ENCODE measurements at places on chromosomes 12 and 14. TPM values are rescaled to one million over a fixed set of nuclear protein-coding genes. Genes with fewer than 3 reads are reported as not detected.
A peak's percentile ranks its signal among the peaks of the same experiment; 100 is the strongest.

GRCh38 chr12:26868447-26869103, 35.6 kb upstream of the ITPR2 start:
- DNase-seq, result no peak

DNA sequence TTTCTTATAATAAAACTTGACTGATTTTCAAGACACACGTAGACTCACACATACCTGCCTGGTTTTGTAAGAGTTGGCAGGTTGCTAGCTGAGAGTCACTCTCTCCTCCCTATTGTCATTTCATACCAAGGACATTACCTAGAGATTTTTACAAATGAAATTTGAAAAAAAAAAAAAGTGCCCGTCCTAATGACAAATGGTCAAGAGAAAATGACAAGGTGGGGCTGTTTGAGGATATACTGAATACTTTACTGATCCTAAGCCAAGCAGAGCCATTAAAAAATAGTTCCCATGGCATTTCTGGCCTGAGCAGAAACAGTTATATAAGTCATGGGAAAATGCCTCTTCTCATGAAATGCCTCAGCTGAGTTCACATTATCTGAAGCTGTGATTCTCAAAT, 150.2 kb downstream of the DYRK2 start:
- DNase-seq, result no peak

Gene DNAJC22
- polyA plus RNA-seq, result 25.3 TPM

DNA sequence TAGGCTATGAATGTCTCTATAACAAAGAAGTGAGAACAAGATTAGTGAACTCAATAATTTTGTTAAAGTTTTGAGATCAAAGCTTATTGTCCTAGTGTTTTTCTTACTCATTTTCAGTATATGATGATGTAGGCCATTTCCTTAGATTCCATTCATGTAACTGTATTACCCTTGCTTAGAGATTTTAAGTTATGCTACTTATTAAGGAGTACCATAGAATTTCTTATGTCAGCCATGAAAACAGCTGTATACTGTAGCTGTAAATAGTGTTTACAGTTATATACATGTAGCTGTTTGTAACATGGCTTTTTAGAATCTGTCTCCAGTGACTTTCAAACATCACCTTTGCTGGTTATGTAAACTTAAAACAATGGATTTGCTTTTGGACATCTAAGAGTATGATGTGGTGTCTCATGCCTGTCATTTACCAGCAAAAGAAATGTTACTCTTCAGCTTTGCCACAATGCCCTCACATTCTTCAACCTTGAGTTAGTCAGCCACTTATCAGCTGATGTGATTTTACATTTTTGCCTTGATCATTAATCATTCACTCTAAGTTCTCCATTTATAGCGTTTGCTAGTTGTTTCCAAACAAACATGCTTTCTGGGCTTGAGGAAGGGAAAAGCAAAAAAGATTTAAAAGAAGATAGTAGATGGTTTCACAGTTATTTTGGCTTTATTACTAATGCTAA, 55.5 kb downstream of the SLC16A7 start:
- no peak for DNase-seq

Gene AGAP2
- 1.8 TPM for polyA plus RNA-seq

DNA sequence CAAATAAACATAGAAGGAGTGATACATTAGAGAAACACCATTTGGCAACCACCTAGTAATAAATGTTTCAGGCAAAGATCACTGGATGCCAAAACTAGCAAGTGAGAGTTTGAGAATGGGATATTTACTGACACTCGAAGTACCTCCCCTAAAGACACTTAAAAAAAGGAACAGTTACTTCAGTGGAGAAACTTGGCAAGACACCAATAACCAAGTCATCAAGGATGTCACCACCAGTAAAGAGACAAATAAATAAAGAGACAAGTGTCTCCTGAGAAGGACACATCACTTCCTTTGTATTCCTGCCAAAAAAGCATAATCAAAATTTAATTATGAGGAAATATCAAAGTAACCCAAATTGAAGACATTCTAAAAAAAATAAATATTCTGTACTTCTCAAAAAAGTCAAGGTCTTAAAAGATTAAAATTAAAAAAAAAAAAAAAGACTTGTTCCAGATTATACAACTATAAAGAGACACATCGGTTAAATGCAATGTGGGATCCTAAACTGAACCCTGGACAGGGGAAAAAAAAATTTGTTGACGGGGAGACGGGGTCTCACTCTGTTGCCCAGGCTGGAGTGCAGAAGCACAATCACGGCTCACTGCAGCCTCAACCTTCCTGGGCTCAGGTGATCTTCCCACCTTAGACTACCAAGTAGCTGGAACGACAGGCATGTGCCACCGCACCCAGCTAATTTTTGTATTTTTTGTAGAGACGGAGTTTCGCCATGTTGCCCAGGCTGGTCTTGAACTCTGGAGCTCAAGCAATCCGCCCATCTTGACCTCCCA, 26.4 kb downstream of the TM7SF3 start:
- DNase-seq, result no peak

- peak; percentile 29 for DNase-seq
These were observed 47.2 kb downstream of the PEBP1 start for GRCh38 chr12:118183155-118183554.

- DNase-seq, result no peak
These were observed 5.5 kb downstream of the NDRG2 start for GRCh38 chr14:21019366-21019765.

- no peak for DNase-seq
These were observed 44.4 kb upstream of the IQSEC3 start for GRCh38 chr12:22190-22529.

Gene TOMM20L
- 0.38 TPM for polyA plus RNA-seq
